ENCODE measurements at places on chromosomes 13 and 19.
A peak's percentile ranks its signal among the peaks of the same experiment; 100 is the strongest.

DNA sequence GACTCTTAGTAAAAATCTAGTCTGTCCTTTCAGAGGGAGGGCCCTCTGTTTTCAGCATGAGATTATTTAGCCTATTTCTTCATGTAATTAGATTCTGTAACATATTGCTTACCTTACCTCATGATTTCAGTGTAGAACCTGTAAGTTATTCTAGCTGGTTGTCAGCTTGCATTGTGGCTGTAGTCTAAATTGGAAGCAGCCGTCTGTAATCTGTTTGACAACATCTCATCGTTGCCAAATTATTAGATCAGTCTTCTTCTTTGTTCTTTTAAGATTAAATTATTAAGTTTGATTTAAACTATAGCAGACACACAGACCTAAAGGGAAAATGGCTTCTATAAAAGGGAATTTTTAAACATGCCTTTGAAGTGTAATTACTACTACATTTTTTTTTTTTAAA, 34.8 kb downstream of the SLAIN1 start:
- DNase-seq = no peak

GRCh38 chr13:78398743-78399410, 204.5 kb downstream of the POU4F1 start:
- DNase-seq = no peak

DNA sequence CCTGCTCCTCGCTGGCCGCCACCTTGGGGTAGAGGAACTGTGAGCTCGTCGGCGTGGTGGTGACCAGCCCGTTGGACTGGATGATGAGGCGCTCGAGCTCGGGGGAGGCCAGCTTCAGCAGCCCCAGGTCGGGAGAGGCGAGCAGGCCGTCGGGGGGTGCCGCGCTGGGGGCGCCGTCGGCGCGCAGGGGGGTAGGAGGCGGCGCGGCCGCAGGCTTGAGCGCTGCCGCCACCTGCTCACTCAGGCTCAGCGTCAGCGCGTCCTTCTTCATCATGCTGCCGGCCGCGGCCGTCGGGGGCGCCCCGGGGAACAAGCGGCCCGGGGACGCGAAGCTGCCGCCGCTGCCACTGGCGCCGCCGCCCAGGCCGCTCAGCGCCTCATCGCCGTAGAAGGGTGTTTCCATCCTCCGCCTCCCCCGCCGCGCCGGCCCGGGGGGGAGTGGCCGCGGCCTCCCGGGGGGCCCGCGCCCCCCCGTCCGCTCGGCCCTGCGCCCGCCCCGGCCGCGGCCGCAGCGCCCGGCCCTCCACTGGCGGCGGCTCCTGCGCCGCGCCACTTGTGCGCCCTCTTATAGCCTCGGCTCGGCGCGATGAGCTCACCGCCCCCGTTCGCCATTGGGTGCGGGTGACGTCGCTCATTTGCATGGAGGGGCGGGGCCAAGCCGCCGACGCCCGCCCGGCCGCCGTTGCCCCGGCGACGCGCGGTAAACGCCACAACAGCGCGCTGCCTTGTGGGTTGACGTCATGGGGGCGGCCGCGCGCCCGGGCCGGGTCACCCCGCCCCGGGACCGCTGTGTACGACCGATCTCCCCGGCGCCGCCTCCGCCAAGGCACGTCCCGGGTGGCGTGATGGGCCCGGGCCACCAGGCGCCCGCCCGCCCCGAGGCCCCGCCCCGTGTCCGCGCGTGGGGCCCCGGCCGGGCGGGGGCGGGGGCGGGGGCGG, at the start of gene JUND:
TSS of gene JUND (minus strand) at position 541 of the 939 bp plus-strand sequence. CDS start at position 403, 138 bp downstream.
- DNase-seq = peak; percentile 94

DNA sequence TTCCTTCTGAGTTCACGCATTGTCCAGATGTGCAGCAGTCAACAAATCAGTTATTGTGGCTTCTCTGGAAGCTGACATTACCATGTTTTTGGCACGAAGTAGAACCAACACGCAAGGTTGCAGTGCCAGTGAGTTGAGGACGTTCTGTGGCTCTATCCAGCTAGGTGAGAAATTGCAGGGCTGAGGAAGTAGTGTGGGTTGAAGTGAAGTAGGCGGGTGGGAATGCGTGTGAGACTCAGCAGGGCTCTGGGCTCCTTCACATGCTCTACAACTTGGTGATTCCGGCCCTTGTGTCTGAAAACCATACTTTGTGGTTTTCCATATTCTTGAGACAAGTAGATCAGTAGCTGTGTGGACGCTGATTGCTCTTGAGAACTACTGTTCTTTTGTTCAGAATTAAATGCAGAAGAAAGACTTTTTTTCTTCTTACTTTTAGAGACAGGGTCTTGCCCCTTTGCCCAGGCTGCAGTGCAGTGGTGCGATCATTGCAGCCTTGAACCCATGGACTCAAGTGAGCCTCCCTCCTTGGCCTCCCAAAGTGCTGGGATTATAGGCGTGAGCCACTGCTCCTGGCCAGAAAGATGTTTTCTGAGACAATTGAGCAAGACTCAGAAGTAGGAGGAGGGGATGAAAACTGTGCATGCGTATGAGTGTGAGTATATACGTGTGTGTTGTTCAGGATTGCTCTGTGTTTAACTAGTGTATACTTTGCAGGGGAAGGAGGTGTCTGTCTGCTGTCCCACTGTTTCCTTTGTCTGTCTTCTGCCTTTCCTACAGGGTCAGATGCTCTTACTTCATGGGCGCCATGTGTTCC, 46.2 kb downstream of the GATAD2A start:
- DNase-seq = no peak

DNA sequence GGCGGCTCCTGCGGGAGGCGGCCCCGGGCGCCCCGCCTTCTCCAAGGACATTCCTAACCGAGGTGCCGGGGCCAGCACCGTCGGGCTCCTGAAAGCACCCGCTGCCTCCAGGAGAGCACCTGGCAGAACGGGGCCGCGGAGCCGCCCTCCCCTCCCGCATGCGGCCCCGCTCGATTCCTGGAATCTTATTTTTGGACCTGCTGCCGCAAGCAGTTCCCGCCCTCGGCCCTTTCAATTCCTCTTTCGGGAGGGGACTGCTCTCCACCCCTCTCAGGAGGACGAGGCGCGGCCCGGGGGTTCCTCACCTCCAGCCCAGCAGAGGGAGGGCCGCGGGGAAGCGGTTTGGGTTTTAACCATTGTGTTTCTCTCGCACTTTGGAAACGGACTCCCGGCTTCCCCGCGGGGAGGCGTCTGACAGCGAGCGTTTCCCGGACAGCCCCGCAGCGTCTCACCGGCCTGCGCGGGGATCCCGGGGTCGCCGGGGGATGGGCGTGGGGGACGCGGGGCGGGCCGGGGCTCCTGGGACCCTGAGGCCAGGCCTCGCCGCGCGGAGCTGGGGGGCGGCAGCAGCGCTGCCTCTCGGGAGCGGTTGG, 849 bp downstream of the GAS6 start:
- DNase-seq = no peak

DNA sequence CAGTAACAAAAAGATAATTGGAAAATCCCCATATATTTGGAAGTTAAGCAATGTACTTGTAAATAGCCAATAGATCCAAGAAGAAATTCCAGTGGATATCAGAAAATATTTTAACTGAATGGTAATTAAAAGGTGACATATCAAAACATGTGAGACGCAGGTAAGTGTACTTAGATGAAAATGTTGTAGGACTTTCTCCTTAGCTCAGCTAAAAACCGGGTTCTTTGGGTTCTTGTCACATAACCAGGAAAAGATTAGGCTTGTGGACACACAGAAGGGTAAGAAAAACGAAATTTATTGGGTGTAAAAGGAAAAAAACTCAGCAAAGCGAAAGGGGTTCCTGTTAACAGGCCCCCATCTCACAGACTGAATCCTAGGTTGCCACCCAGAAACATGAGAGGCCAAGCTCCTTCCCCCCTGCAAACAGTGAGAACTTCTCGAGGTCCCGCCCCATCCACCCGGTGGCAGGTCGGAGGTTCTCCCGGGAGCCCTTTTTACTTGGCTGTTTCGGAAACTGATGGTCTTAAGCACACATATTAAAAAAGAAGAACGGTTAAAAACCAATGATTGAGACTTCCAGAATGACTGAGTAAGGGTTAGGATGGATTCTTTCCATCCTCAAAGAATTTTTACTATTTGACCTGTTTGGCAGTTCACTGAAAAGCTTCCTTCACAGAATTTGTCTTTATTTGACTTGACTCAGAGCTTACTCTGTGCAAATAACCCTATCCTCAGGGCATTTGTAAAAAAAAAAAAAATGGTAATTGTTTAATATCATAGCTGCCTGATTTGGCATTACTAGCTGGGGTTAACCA, 3.1 kb upstream of the CCDC70 start:
- DNase-seq = no peak

GRCh38 chr19:43395561-43395960, 19.1 kb upstream of the TEX101 start:
- no peak for DNase-seq

DNA sequence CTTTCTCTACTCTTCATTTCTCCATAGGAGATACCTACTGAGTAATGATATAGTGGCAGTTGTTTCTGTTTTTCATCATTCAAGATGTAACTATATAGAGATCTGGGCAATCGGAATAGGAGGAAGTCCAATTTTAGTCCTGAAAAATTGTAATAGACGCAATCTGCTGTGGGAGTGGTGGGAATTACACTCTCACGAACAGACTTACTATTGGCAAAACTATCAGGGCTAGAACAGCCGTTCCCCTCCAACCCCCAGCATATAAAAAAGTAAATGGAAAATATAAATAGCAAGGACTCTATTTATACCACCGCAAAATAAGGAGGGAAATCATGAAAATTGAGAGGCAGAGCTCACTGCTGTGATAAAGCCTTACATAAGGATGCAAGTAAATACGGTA, 330.1 kb downstream of the FGF14 start:
- DNase-seq = no peak

- DNase-seq = no peak
Measured at GRCh38 chr13:114285166-114285808, 3.9 kb downstream of the UPF3A start.

GRCh38 chr19:54630782-54631181, 498 bp downstream of the LILRB1 start:
- DNase-seq = no peak

DNA sequence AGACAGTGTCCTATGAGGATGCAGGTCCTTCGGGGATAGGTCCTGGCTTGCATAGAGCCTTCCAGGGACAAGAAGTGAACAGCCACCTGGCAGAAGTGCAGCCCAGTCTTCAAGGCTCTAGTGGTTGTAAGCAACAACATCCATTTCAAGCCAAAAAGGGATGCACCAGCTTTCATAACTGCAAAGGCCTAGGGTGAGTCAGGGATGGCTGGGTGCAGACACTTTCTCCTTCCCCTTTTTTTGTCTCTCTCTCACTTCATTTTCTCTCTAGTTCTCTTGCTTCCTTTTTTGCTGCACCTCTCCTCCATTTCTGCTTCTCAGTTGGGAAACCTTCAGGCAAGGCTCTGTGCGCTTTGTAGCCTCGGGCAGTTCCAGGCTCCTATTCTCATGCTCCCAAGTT, 196.2 kb upstream of the ZNF536 start:
- DNase-seq = no peak

DNA sequence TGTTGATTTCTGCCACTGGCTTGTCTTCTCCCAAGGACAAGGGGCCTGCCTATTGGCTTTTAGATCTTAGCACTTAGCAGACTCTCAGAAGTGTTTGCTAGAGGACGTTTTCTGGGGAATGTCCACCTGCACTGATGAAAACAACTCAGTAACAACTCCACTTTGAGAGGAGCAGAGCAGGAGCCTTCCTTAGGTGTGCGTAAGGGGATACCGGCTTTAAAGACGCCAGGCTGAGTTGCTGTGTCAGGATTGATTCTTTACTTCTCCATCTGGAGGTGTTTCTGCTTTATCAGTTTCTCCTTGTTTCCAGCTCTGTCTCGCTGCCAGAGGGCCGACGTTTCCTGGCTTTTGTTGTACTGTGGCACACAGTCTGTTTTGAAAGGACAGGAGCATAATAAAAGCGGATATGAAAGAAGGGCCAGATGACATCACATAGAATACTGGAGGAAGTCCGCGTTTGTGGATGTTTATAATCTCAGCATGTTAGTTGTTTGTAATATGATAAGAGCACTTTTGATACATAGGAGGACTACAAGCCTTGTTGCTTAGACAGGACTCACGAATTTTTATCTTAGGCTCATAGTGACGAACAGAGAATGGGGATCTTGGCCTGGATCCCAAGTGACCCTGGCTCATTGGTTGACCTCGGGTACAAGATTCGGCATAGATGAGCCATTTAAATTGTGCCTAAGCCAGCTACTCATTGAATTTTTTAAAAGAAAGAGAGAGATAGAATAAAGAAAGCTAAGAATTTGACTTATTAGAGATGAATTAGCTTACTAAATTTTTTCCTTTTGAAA, 34.6 kb downstream of the COL4A2 start:
- no peak for DNase-seq

DNA sequence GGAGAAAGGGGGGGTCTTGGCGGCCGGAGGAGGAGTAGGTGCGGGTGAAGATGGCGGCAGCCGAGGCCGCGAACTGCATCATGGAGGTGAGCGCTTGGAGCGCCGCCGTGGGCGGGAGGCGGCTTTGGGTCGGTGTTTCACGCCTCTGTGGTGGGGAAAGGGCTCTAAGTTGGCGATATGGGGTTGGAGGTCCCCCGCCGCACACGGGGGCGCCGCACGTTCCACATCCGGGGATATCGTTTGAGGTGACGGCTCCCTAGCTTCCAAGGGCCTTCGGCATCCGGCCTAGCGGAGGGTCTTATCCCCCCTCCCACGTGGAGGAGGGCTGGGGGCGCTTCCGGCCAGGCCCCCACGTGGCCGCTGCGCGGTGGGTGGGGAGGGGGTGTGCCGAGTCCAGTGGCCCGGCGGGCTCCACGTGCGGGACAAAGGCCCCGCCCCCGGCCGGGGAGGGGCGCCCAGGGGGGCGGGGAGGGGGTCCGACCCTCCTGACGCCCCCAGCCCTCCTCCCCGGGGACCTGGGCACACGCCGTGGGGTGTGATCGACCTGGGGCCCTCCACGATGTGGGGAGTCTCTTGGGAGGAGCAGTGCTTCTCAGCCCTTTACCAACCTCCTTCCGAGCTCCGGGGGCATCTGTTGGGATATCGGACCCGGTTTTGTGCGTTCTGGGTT, at the start of gene PRMT1:
TSS of gene PRMT1 (plus strand) at position 41 of the 670 bp plus-strand sequence. CDS start at position 51, 10 bp downstream.
- peak; percentile 32 for DNase-seq

DNA sequence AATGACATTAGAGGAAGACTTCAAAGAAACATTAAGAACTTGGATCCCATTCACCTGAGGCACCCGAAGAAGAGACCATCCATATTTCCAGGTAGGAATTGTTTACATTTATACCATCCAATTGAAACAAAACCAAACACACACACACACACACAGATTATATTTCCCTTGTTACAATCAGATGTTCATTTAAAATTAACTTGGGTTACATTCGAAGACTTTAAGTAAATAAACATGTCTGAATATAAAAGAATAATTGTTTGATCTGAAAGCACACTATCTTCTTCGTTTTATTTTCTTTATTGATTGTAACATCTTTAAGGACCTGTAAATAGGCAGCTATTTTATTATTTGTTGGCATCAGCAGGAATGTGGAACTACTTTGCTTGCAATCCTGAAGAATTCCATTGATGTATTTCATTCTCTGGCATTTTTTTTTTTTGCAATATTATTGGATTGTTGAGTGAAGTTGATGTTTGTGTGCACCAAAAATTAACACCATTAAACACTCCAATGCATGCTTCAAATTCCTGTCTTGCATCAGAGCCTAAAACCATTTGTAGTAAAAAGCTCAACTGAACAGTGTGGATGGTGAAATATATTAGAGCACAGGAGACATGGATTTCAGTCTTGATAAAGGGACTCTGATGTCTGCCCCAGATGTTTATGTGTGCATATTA, 85.3 kb upstream of the FRY start:
- DNase-seq = no peak

All from activated CD8-positive, alpha-beta memory T cell treated with anti-CD3 and anti-CD28 coated beads for 1 hour (primary cell).